Kidney glomerular epithelial cell (primary cell): ENCODE measurements at places on chromosomes 2 and 18.

DNA sequence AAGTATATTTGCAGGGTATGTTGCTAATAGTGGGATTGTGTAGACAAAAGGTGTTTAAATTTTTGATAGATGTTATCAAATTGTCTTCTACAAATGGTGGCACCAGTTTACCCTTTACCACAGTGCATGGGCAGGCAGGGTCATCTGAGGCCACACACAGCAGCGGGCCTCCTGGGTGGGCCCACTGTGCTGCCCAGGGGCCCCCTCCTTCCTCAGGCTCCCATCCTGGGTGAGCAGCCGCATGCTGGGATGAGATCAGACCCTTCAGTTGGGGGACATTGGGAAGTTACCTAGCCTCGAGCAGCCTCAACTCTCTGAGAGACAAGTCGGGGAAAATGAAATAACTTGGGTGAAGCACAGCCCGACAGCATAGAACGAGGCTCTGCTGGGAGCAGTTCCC lies 9.7 kb downstream of the MYO7B start:
- no peak for DNase-seq

GRCh38 chr18:77153404-77153803 lies 20.8 kb upstream of the MBP start:
- no peak for DNase-seq

DNA sequence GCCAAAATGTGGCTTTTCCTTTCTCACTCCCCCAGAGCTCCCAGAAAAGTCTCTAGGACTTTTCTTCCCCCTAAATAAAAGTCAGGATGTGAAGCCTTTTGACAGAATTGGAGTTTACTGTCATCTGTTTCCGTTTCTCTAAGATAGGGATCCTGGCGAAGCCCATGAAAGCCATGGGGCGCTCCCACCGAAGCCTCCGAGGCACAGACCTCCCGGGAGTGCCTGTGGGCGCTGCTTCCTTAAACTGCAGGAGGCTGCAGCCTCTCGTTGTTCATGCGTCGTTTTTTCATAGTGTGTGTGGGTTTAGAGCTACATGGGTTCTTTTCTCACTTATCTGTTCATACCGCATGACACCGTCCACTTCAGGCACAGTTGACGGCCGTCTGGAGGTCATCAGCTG lies 56.8 kb downstream of the ASAP2 start:
- DNase-seq, result no peak

GRCh38 chr2:118089139-118089800 lies 999 bp downstream of the INSIG2 start:
- DNase-seq, result no peak

GRCh38 chr2:47315475-47315874 lies 87.5 kb upstream of the MSH2 start:
- no peak for DNase-seq

GRCh38 chr2:233165543-233165894 lies 86.0 kb upstream of the ATG16L1 start:
- DNase-seq, result no peak

DNA sequence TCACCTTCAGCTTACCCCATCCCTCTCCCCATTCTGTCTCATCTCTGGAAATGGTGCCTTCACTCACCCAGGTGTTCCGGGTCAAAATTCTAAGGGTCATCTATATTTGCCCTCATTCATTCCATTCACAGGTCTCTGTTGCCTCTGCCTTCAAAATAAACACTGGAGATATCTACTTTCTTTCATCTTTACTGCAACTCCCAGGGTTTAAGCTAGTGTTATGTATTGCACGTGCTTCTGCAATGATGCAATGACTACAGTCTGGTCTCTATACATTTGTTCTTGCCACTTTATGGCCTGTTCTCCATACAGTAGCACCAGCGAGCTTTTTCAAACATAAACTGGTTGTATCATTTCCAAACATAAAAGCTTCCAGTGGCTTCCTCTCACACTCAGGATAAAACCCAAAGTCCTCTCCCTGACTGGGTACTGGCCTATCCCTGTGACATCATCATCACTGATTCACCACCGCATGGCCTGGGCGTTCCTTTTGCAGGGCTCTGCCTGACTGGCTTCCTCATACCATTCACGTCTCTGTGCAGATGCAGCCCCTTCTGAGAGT lies 14.3 kb downstream of the DSG2 start:
- DNase-seq, result peak; percentile 92

DNA sequence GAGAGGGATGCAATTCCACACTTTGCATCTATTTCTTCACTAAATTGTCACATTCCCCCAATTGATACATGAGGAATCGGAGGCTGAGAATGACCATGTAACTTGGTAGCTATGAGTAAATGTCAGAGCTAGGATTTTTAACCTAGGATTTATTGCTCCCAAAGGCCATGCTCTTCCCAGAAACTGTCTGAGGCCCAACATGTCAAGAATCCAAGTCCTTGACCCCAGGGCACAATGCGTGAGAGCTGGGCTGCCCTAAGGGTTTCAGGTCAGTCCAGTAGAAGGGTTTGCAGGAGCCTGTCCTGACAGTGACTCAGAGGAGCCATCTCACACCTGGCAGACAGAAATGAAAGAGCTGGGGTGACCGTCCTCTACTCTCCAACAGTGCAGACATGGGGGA lies 30.3 kb downstream of the LRRC30 start:
- DNase-seq, result no peak

DNA sequence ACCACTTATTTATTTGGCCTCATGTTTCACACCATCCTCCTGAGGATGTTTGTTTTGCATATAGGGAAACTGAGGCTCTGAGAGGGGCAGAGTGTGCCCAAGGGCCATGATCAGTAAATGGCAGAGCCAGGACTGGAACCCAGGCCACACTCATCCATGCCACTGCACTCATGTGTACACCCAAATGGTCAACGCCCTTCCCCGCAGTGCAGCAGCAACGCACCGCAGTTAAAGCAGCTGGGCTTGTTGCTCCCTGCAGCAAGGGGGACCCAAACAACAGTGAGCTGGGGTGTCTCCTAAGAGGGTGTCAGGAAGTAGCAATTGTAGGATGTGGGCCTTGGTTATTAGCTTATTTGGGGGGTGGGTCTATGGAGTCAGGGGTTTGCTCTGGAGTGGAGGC lies 36.6 kb downstream of the ZAP70 start:
- DNase-seq, result no peak
